ENCODE measurements at places on chromosomes 6 and 20.

DNA sequence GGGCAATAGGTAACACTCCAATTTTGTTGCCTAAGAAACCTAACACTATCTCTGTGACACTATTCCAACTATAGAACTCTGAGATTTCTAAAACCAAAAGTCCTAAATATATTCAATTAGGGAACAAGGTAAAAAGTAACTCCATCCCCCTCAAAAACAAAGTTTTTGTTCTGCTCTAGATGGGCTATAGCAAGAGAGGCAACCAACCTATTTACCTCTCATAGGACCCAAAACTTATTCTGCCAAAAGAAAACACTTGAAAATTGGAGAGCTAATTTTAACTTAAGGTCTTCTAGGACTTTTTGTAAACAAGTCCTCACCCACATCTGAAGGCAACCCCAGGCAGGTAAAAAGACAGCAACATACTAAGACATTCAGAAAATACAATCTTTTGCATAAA, 7.7 kb downstream of the RBM39 start:
- no peak for DNase-seq

DNA sequence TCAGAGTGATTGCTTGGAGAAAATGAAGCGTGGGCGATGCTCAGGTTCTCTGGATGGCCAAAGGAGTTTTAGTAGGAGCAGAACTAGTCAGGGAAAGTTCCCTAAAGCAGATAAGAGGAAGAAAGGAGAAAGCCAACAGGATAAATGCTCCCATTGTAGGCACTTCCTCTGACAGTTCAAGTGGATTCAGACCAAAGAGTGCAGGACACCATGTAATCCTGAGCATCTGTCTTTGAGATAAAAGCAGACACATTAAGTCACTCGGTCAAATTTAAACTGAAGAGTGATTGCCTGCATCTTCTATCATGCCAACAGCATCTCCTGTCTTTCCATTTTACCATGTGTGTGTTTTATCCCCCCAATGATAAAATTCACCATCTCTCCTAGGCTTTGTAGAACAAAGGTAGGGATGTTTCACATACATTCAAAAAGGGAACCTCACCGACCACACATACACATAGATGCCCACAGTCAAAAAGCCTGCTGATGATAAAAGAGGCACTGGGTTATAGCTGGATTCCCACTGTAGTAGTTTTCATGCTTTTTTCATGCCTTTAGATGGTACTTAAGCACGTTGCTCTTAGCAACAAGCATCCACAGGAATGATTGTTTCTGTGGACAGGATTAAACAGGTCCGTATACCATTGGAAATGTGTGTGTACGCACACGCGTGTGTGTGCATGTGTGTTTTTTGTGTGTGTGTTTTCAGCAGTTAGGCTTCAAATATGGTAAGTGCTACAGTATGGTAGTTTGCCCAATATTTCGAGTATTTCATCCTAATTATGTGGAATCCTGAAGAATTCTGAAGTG, 7.0 kb downstream of the GRIK2 start:
- no peak for DNase-seq

- peak; percentile 83 for DNase-seq
Observed at GRCh38 chr6:13336553-13336952, 8.2 kb upstream of the TBC1D7 start.

DNA sequence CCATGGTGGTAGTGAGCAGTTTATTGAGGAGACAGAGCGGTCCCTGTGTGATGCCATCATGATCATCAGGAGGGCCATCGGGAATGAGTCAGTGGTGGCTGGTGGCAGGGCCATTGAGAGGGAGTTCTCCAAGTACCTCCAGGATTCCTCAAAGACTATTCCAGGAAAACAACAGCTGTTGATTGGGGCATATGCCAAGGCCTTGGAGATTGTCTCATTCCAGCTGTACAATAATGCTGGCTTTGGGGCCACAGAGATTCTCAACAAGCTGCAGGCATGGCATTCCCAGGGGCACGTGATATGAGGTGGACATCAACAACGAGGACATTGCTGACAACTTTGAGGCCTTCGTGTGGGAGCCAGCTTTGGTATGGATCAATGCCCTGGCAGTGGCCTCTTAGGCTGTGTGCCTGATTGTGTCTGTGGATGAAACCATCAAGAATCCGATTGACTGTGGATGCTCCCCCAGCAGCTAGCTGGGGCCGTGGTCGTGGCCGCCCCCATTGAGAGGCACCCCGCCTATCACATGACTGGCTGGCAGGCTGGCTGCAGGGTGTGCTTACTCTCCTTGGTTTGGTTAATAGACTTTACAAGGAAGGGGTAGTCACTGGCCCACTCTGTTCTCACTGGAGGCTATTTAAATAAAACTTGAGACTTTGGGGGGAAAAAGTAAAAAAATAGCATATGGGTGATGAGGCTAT, 16.7 kb downstream of the RAET1E start:
- no peak for DNase-seq

DNA sequence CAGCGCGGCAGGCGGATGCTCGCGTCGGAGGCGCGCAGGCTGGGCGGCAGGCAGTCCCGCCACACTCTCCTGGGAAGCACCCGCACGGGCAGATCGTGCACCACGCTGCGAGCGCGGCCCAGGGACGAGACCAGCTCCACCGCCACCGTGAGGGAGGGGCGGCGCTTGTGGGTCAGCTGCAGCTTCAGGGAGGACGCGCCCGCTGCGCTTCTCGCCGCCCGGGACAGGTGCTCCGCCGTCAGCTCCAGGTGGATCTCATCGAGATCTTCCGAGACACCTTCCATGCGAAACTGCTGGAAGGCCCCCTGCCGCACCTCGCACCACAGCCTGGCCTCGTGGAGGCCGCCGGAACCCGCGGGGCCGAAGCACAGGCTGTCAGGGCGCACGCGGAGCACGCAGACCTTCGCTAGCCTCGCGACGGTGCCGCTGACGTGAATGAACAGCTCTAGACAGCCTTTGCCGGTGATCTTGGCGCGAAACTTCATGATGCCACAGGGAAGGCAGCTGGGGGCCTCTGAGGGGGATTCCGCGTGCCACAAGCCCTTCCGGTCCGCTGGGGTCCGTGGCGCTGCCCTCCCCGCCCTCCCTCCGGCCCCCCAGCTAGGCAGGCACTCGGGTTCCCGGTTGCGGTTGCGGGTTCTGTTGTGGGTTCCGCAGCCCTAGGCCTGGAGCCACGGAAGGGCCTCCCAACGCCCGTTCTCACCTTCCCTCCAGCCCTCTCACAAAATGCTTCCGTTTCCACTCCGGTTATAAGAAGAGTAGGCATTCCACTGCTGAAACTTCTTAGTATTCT, at the start of gene HUS1B:
Gene HUS1B (minus strand): TSS at position 641 of the 793 bp plus-strand sequence. CDS start 156 bp downstream, at position 485.
- DNase-seq = no peak

GRCh38 chr6:154868143-154868594, 126.9 kb upstream of the TIAM2 start:
- peak; percentile 65 for DNase-seq

- no peak for DNase-seq
Observed at GRCh38 chr20:37055276-37055675, 40.5 kb downstream of the RBL1 start.

DNA sequence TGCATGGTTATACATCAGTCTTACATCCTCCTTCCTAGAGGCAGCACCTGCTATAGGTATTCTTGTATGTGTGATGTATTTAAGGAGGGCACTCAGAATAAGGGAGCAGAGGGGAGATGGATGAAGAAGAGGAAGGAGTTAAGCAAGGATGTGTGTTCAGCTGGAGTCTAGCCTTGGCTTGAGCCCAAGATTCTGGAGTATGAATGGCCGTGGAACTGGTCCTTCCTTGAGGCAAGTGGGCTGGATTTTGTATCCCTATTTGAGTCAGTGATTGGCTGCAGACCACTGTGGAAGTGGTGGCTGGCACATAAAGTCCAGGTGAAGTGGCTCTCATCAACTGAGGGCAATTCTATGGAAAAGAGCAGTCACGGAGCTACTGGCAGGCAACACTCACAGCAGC, 112.0 kb upstream of the RNF24 start:
- no peak for DNase-seq

DNA sequence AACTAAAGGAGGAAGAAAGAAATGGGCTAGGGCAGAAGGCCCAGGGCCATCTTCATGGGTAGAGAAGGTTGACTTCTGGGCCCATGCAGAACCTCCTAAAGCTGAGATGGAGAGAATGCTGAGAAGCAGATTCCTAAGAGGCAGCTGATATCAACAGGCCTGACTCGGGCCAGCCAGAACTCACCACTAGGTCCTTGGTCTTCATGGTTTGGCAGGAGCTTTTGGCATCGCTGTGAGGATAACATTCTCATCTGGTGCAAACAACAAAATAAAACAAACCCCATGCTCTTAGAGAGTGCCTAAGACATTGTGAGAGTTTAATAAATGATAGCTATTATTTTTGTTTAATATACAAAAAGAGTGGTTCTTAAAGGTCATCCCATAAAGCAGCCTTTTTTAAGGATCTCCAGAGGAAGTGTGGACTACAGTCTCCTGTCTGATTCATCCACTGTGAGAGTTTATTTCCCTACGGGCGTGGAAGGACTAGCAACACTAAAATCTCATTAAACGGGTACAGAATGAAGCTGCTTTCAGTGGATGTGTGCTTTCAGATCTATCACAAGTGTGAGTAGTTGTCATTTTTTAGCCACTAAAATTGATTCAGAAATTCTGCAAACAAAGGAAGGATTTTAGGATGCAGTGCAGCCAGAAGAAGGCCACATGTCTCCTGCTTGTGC, 160.0 kb downstream of the PLCB4 start:
- no peak for DNase-seq

DNA sequence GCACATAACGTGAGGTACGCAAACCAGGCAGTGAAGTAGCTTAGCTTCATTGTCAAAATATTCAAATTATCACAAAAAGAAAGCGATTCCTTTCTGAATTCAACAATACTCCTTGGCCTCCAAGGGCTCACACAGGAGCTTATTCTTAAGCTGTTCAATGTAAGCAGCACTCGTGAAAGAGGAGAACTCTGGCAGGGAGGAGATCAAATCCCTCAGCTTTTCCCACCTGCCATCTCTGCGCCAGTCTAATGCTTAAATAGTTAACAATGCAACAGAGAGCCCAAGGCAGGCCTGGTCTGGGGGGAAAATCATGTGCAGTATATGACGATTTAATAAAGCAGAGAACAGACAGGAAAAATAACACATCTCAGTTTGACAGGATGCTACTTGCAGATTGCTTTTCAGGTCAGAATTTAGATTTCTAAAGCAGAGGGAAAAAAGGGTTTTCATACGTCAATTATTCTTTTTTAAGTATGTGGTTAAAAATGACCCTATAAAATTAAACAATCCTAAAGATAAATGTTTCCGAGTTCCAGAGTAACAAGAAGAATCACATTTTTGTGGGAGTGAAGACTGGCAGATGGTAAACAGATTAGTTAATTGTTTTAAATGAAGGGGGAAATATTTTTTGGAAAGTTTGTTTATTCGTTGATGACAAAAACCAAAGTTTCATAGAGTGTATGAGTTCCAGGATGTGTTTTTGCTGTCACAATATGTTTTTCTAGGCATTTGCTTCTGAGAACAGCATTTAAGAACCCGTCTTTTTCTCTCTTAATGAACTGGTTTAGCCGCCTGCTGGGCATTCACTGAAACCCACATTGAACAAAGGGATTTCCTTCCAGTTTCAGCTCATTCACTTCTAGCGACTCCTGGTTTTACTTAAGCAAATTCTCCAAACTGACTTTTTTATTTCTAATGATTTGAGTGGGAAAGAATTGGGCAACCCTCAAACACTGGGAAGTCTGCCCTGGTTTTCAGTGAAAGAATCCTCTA, 45.9 kb downstream of the PLAGL1 start:
- DNase-seq = peak; percentile 30

DNA sequence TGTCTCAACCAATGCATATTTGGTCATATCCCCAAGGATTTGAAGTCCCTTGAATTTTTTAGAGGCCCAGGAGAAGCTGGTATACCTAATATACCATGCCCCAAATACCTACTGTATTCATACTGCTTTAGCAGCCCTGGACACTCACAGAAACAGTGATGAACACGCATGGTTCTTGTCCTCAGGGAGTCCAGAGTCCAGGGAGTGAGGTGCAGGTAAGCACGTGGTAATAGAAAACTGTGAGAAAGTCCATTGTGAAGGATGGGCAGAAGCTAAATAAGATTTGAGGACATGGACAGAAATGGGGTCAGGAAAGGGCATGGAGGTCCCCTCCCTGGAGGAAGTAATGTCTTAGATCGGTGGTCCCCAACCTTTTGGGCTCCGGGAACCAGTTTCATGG, 85.4 kb downstream of the TSHZ2 start:
- no peak for DNase-seq

- peak; percentile 91 for DNase-seq
Observed at GRCh38 chr20:37524859-37525708, 2.6 kb downstream of the BLCAP start.

DNA sequence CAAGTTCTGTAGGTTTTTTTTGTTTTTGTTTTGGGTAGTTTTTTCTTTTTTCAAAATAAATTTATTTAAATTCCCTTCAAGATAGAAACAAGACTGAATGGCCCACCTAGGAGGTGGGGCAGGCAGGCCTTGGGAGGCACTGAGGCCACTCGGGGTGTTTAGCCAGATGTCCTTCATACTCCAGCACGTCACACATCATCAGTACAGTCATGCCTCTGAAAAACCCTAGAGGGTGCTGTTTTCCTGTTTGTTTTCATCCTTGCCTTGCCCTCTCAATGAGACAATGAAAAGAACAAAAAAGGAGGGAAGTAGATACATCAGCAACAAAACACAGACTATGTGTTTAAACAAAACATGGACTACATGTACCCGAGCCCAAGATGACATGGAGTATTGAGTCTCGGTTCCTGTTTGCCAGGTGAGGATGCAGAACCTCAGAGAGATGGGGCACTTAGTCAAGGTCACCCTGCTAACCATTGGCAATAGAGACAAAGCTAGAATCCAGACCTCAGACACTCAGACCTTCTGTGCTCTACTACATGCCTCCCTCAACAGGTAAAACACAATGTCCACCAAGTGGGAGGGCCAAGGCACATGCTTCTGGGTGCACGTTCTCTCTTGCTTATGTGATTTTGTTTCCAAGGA, 26.8 kb upstream of the CLIC5 start:
- peak; percentile 61 for DNase-seq

DNA sequence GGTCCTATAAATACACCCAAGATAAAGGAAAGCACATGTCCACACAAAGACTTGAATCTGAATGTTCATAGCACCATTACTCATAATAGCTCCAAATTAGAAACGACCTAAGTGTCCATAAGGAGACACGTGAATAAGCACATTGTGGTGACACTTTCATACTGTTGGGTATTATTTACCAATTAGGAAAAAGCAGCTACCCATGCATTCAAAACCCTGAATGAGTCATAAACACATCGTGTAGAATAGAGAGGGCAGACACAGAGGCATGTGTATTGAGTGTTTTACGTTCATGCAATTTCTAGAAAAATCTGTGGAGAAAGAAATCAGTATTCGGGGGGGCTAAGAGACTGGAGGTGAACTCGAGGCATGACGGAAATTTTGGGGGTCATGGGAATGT, 396.7 kb downstream of the THBS2 start:
- DNase-seq = no peak
